ENCODE measurements at places on chromosomes 7 and 10.

DNA sequence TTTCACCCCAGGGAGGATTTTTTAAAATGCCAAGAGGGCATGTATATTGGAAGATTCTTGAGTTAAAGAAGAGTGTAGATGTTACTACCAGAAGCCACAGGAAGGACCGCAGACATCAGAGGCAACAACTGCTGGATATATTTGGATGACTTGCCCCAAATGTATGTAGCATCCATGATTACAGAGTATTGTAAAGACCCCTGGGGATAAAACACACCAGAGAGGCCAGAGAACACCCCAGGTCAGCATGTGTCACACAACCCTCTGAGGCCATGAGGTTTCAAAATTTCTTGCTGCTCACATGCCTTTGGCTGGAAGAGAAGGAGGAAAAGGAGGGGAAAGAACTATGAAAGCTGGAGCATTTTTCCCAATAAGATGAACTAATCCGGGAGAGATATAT is 108.0 kb upstream of the LSM8 start:
- no peak for DNase-seq

DNA sequence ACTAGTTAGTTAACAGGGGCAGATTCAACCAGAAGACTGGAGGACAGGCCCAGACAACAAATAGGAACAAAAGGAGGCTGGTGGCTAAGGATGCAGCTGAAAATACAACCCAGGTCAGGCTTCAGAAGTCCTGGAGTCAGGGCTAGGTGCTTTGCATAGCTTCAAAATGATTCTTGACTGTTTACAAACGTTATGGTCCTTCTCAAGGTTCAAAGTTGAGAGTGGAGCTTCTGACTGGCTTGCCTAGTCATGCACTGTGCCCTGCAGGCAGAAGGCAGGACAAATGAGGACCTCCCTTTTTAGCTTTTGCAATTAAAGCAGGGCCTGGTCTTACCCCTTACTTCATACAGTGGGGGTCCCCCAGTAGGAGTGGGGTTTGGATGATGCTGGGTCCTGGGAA is 4.4 kb upstream of the CDH23 start:
- no peak for DNase-seq

GRCh38 chr7:78057571-78057970 is 259.0 kb downstream of the PHTF2 start:
- DNase-seq: no peak

DNA sequence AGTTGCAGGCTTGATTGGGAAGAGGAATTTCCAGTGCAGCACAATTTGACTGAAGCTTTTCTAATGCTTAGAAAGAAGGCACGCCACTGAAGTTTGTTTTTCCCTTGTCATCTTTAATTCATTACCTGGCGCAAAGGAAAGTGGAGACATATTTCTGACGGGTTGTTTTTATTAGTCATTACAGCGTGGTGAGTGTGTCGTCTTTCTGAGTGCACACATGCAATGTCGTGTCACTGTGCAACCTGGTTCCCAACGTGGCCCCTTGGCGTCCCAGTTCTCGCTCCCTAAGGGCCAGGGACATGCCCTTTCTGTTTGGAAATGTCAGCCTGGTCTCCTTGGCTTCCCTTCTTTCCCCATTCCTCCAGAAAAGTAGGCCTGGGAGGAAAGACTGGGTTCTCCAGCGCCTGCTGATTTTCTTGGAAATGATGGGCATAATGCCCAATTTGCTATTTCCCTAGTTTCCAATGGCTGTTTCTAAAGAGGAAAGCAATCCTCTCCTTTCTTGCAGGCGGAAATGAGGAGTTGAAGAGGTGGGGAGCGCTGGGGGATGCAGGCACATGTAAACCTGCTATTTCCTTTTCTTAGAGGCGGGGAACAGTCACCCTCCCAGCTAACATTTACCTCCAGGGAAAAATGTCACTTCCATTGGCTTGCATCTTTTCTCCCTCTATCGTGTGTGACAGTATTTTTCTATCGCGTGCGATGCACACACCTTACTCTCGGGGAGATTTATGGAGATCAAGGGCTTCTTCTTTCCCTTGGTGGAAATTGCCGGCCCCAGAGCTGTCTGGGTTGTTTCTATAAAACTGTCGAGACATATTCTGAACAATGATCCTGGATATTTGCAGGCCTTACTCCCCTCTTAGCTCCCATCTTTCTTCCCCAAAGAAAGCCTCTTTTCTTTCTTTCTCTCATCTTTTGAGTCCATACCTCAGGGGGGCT is 249.8 kb downstream of the ARHGAP12 start:
- DNase-seq: no peak

DNA sequence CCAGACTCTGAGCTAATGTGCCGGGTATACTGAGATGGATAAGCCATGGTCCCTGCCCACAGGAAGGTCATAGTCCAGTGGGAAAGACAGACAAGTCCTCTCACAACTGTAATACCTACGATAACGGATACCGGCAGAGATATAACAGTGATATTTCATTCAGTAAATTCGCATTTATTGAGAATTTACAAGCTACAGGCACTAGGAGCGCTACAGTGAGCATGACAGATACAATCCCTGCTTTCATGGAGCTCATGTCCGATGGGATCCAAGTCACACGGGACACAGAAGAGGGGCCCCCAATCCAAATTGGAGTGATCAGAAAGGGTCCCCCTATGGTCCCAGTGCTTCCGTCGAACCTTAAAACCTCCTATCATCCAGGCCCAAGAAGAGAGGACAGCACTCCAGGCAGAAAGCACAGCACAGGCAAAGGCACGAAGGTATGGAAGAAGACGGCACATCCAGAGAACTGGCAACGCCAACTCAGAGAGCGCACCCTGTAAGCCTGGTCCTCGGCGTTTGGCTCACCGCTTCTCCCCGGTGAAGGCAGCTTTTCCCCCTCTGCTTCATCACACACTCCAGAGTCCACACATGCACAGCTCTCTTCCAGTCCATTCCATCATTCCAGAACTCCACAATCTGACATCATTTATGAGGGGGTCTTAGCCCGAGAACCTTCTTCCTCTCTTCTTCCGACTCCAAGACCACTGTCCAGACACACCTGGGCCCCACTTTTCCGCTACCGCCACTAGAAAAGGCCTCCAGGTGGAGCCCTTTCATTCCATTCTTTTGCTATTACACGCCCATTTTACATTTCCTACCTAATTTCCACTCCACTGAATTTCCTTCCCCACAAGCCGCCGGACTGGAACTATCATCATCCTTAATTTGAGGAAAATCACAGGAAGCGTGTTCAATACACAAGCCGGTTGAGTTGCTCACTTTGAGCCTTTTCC is 47.8 kb upstream of the NKX2-3 start:
- no peak for DNase-seq

DNA sequence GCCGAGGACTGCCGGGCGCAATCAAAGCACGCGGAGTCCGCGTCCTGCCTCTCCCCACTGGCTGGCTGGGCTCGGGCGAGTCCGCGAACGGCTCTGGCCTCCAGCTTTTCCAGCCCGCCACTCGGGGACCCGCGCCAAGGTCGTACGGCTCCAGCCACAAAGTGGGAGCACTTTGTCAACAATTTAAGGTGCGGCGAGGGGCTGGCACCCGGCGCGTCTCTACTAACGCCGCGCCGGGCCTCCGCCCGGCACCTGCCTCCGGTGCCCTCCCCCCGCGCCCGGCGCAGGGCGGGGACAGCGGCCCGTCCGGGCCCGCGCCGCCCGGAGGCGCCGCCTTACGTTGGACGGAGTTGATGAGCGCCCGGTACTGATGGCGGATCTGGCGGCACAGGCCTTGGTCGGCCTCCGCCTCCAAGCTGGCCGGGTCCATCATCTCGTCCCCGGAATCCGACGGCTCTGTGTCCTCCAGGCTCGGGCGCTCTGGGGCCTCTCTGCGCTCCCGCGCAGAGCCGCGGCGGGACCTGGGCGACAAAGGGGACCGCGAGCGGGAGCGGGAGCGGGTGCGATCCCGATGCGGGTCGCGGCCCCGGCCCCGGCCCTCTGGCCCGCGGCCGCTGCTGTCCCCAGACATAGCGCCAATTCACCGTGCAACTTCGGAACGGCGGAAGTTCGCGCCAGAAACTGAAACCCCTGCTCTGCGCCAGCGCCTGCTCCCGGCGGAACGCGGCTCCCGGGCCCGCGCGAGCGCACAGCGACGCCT is at the start of gene NSMCE4A:
Gene NSMCE4A, minus strand, starts transcription at position 683 of the 760 bp plus-strand sequence. Its CDS starts 52 bp downstream, at position 631.
- DNase-seq: peak; percentile 72

DNA sequence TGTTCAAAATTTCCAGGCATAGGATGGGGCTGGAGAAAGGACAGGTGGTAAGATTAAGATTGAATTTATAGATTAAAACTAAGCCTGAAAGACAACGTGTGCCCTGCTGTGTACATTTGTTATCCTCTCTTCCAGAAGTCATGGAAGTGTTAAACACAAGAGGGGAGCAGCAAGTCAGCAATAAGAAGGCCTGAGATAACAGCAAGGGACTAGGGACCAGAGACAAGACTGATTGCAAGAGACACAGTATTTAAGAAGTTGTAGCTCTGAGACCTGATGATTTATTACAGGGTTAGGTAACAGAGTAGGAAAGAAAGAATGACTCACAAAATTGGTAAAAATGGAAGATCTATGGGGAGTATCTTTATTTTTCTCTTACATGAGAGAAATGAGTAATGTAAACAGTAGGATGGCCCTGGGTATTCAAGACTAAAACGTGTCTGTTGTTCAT is 55.7 kb upstream of the COL1A2 start:
- no peak for DNase-seq

DNA sequence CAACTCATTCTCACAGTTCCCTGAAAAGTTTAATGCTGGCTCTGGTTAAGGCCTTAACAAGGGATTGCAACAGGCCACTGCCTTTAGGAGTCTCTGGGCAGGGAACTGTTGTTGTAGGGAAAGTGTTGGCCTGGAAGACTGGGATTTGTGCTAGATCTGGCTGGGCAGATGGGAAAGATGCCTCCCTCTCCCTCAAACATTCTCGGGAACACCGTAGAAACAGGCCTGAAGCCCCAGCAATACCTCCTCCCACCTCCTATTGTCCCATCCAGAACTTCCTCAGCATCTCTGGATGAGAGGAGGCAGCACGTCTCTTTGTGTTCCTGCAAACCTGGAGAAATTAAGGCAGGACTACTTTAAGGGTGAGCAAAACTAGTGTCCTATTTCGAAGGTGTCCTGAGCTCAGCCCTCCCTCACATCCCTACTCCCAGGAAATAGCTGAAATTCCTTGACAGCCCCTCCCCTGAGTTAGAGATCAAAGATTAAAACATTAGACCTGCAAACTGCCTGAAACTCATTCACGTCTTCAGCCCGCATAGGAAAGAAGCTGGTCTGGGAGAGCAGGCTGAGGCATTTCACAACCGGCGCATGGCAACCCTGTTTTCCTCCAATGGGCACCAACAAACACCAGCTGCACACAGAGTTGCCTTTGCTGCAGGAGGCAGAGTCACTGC is 10.9 kb upstream of the MAP3K8 start:
- DNase-seq: no peak

DNA sequence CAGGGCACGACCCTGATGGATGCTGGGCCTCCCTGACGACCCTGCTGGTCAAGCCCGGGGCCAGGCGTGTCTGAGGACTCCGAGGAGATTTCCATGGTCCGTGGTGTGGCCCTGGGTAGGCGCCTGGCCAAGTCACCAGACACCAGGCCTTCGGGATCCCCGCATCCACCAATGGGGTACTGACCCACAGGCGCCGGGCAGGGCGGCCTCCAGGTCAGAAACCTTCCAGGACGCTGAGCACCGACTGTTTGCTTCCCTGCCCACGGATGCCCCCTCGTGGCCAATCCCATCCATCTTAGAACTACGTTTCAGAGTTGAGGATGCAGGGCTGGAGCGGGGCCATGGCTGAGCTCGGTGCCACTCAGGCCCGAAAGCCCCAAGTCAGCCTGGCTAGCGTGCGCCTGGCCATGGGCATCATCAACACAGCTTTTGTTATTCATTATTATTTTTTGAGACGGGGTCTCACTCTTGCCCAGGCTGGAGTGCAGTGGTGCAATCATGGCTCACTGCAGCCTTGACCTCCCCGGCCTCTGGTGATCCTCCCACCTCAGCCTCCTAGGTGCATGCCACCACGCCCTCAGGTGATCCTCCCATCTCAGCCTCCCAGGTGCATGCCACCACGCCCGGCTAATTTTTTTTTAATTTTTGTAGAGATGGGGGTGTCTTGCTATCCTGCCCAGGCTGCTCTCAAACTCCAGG is 7.1 kb upstream of the AMZ1 start:
- DNase-seq: peak; percentile 42

GRCh38 chr10:70925377-70926225 is 37.2 kb upstream of the PCBD1 start:
- DNase-seq: peak; percentile 42

DNA sequence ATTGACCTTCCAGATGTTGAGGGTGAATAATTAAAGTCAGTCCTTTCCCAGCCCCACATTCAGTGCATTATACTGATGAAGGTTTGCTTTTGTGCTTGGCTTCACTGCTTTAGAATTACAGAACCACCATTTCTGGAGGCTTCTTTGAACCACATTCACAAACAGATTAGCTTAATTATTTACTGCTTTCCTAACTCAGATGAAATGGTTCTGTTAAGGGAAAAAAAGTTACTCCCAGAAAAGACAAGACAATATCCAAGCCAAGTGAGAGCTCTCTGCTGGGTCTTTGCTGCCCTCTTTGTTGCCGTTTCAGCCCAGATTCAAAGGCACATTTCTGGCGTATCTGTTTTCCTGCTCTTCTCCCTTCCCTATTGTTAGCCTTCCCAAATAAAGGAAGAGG is 188.9 kb downstream of the AHR start:
- DNase-seq: no peak

DNA sequence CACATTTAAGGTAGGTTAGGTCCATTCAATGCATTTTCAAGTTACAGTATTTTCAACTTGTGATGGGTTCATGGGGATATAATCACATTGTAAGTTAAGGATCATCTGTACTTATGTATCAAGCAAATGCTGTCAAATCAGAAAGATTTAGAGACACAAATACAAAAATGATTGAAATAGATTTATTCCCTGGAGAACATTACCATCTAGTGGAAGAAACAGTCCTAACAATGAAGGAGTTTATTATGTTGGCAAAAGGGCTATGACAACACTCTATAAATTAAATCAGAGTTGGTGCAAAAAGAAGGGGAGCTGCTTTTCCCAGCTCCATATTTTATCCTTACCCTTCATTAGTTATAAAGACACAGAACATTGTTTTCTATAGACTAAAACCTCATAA is 69.0 kb downstream of the PRSS58 start:
- DNase-seq: no peak

- DNase-seq: no peak
Observed at GRCh38 chr10:122387572-122387971, 13.1 kb downstream of the PLEKHA1 start.

- DNase-seq: no peak
Observed at GRCh38 chr10:102269017-102269416, 23.7 kb downstream of the GBF1 start.

- DNase-seq: no peak
Observed at GRCh38 chr7:68868978-68869377, 729.3 kb upstream of the AUTS2 start.

- no peak for DNase-seq
Observed at GRCh38 chr10:113620511-113620910, 43.3 kb downstream of the NRAP start.
